ENCODE measurements at places on chromosomes 6 and 20. TPM values are rescaled to one million over a fixed set of nuclear protein-coding genes. Genes with fewer than 3 reads are reported as not detected.
A peak's percentile ranks its signal among the peaks of the same experiment; 100 is the strongest.

Gene AVP
- total RNA-seq, result not detected

Gene SLC35B2
- 103 TPM for total RNA-seq

Gene GRIK2
- 0.40 TPM for total RNA-seq

Gene RSPH9
- total RNA-seq, result 0.17 TPM

Gene PTGIS
- total RNA-seq, result 7.1 TPM

Gene TSBP1
- total RNA-seq, result not detected

Gene POU5F1
- total RNA-seq, result 11.3 TPM

Gene MYLIP
- total RNA-seq, result 22.3 TPM

GRCh38 chr6:92779746-92780145, 639.6 kb downstream of the EPHA7 start:
- DNase-seq, result peak; percentile 87

DNA sequence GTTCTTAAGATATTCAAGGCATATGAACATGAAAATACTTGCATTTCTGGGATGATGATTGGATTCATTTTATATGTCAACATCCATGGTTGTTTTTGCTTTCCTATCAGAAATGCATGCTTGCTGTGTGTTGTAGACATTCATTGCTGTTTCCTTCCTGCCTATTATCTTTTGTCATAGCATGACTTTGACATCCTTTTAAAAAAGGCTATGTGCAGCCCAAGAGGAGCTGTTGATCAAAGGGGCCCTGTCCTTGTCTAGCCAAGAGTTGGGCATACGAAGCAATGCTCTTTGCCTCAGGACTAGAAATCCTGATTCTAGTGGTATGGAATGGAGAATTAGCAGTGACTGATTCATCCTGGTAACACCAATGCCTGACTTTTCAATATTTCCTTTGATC, 143.1 kb downstream of the RNF144B start:
- DNase-seq, result no peak

GRCh38 chr6:8180327-8181159, 78.2 kb upstream of the EEF1E1 start:
- peak; percentile 96 for DNase-seq

- DNase-seq, result no peak
Measured at GRCh38 chr6:73630401-73630800, 23.4 kb downstream of the SLC17A5 start.

- DNase-seq, result no peak
Measured at GRCh38 chr6:164337024-164337924, 922.8 kb downstream of the QKI start.

DNA sequence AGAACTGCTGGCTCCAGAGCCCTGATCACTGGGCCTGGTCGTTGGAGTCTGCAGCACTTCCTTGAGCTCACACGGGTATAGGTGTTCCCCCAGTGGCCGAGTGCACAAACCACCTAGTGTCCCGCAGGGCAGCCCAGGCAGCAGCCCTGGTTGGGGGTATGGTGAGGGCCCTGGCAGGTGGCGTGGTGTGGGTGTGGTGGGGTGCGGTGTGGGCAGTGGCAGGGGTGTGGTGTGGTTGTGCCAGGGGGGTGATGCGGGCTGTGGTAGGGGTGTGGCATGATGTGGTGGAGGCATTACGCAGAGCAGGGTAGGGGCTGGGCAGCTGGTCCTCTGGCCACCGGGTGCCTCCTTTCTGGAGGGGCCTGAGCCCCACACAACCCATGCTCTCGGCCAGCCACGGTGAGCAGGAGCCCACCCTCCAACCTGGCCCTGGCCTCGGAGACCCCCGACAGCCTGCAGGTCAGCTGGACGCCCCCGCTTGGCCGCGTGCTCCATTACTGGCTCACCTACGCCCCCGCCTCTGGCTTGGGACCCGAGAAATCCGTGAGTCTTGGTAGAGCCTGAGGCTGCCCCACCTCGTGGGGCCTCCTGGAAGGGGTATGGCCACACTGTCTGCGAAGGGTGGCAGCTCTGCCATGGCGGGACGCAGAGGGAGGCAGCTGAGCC, 20.5 kb downstream of the COL20A1 start:
- DNase-seq, result no peak

DNA sequence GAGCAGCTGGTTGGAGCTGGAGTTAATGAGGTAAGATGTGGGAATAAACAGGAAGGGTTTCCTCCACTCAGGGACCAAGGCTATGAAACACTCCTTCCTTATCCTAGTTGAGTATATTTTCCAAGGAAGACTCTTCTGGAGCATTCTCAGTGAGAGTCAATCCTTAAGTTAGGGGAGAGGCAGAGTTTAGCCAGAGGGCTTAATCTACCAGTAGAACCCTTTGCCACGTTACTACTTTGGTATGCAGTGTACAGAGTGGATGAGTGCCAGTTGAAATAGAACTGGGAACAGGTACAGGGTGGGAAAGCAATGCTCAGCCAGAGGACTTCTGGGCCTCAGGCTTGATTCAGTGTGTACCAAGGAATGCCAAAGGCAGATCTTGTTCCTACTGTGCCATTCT, 114.3 kb downstream of the UBE3D start:
- DNase-seq, result peak; percentile 90

DNA sequence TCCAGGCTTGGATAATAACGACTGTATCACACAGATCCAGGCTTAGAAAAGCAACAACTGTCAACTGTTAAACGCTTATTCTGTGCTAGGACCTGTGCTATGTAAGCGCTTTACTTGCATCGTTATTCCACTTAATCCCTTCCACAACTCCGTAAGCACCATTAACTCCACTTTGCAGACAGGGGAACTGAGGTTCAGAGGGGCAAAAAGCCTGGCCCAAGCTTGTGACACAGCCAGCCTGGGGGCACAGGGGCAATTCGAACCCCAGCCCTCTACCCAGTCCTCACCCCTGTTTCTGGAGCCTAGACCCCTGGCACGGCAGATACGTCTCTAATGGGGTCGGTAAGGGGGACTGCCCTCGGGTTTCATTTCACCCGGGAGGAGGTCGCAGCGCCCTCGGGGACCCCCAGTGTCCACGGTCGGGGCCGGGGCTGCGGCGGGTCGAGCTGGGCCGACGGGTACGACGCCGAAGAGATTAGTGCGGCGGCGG, 411 bp downstream of the DSN1 start:
- DNase-seq, result peak; percentile 15

DNA sequence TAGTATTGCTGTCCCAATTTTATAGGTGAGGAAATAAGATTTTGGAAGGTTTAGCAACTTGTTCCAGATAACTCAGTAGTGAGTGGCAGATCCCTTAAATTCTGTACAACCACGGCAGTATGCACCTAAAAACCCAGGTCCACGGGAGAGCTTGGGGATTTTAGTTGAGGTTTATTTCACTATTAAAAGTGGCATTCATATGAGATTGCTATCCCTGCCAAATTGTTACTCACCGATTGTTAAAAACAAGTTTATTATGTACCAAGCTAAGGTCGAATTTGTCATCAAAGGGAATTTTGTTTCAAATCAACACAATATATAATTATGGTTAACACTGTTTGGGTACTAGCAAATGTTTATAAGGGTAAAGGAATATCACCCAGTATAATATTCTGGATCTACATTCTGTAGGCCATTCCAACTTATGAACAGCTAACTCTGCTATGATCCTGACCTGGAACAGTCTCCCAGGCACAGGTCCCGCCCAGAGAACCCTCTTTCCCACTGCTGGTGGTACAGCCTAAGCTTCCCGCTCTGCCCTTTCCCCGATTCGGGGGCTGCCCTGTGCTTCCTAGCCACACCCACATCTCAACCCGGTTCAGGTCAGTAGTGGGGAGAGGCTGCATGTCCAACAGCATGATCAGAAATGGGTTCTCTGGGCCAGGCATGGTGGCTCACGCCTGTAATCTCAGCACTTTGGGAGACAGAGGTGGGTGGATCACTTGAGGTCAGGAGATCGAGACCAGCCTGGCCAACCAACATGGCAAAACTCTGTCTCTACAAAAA, 24.9 kb downstream of the GPLD1 start:
- no peak for DNase-seq

GRCh38 chr6:162862941-162863340, 135.2 kb downstream of the PACRG start:
- DNase-seq, result no peak

DNA sequence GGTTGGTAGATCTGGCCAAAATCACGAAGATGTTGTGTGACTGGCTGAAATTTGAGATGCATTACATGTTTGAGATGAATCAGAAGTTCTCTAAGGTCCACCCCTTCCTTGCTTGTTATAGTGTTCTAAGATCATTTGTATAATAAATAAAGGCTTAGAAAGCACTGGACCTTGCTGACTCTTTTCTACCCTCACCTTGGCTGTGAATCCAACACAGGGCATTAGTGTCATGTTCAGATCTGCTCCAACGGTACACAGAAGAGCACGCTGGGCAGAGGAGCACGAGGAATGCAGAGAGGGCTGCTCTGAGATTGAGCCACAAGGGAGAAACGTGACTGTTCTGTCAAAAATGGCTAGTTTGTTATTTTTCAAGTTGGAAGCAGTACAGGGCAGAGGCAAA, 169.5 kb upstream of the HDAC2 start:
- DNase-seq, result no peak

GRCh38 chr6:129248946-129249345, 366.0 kb downstream of the LAMA2 start:
- peak; percentile 14 for DNase-seq

DNA sequence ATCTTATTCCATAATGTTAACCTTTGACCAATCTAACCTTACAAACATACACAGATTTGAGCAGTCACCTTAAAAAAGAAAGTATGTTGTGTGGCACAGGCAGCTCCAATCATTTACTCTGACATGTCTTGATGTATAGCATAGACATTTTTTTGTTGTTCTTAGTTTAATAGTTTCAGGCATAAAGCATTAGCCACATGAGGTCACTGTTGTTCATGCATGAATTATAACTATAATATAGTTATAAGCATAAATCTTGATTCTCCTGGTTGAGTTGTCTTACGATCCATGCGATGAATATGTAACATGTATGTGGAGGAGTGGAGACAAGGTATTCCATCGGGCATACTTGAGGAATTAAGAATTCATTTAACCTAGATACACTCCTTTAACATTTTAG, 26.1 kb upstream of the NKAIN2 start:
- peak; percentile 5 for DNase-seq

DNA sequence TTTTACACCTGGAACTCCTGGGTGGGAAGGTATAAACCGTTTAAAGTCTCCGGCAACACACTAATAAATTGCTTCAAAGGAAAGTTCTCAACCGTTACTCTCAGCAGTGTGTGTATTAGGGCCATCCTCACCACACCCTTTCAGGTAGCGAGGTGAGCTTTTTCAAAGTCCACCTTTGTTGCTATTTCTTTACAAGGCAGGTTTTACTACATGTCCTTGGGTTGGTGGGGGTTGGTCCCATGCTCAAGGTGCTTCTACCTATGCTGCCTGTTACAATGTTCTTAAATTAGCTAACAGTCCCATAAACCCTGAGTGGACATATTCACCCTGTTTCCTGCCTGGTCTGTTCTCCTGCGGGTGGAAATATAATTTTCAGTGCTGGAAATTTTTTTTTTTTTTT, 13.2 kb upstream of the OSER1 start:
- no peak for DNase-seq

GRCh38 chr20:5065166-5065878, 54.4 kb downstream of the PCNA start:
- DNase-seq, result peak; percentile 50

DNA sequence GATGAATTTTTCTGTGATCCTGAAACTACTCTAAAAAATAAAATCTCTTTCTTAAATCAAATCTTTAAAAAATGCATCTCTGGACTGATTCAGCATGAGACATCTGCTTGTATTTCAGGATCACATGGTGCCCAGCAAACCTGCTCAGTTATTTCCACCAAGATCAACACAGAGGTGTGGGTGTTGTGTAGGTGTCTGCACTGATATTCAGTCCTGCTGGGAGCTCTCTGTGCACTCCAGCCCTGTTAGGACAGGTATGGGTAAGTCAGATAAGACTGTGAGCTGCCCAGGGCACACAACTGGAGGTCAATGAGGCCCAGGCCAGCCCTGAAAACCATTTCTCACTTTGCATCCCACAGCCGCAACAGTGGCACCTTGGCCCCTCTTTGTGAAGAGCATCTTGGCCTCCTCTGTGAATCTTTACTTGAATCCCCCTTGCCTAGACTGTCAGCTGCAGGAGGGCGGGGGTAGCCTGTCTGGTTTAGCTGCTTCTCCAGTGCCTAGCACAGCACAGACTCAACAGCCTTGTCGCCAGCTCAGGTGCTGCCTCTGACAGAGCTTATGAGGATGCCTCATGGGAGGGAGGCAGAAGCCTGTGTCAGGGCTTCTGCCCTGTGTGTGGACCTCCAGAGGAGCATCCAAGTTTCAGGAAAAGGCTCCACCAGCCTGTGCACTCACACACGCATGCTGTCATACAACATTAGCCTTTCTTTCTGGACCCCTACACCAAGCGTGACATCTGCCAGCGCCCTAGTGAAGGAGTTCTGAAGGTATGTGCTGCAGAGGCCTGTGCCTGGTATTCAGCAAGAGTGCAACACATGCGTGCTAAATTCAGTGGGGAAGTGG, 187.6 kb upstream of the CST7 start:
- no peak for DNase-seq

GRCh38 chr20:59062081-59062480, 19.5 kb upstream of the PRELID3B start:
- DNase-seq, result no peak

GRCh38 chr20:43992885-43993284, 78.2 kb downstream of the TOX2 start:
- no peak for DNase-seq

- DNase-seq, result peak; percentile 66
Measured at GRCh38 chr6:27495386-27496135, 22.7 kb upstream of the ZNF184 start.

GRCh38 chr6:79862126-79862525, 85.2 kb downstream of the ELOVL4 start:
- DNase-seq, result peak; percentile 33

DNA sequence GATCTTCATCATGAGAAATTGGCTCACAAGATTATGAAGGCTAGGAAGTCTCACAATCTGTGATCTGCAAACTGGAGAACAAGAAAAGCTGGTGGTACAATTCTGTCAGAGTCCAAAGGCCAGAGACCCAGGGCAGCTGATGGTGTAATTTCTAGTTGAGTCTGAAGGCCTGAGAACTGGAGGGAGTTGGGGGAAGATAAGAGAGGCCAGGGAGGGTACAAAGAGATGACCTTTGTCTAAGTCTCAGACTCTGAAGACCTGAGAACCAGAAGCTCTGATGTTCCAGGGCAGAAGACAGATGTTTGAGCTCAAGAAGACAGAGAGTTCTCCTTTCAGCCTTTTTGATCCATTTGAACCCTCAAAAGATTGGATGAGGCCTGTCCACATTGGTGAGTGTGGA, 280.6 kb downstream of the HDGFL1 start:
- no peak for DNase-seq

DNA sequence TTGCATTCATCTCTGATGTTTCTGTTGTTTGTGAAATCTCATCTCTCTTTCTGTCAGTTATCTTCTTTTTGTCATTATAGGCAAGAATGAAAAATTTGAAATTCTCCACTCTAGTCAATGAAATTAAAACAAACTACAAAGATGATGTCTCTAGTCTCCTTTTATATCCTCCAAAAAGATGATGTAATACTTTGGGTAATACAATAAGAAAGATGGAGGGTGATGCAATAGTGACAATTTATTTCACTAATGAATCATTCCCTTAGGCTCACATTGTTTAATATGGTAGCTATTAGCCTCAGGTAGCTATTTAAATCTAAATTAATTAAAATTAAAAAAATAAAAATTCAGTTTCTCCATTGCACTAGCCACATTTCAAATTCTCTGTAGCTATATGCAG, 145.4 kb downstream of the UST start:
- peak; percentile 7 for DNase-seq

Measured in renal cortical epithelial cell (primary cell).